ENCODE measurements at places on chromosomes 7 and 10.

GRCh38 chr10:26479766-26480492 is 41.8 kb downstream of the APBB1IP start:
- no peak for DNase-seq

DNA sequence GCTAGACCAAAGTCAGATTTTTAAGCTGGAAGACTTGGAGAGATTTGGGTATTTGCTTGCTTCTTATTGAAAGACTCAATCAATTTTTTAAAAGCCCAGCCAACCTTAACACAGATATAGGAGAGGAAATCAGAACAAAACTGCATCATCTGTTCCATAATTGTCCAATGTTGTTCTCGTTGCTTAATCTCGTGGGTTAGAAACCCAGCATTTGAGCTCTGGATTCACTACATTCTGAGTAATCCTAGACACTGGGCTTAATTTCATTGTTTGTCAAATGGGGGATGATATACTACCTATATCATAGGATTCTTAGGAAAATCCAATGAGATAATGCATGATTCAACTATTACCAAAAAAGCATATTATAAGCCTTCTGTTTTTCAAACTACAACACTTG is 48.9 kb downstream of the CALD1 start:
- no peak for DNase-seq

DNA sequence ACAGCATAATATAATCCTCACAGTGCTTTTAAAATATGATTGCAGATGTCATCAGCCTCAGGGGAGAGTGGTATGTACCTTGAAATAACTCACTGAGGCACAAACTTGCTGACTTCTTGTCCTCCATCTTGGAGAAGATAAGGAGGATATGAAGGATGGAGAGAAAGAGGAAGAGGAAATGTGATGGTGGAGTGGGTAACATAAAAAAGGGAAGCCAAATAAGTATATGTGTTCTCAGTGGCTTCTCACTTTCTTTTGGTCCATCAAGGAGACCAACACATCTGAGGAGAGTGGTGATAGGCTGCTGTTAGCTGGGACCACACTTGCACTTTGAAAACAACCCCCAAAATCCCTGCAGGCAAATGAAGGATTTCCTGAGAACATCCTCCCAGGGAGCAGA is 21.6 kb upstream of the ZNF37A start:
- no peak for DNase-seq

GRCh38 chr7:122188785-122189184 is 44.7 kb upstream of the AASS start:
- no peak for DNase-seq

DNA sequence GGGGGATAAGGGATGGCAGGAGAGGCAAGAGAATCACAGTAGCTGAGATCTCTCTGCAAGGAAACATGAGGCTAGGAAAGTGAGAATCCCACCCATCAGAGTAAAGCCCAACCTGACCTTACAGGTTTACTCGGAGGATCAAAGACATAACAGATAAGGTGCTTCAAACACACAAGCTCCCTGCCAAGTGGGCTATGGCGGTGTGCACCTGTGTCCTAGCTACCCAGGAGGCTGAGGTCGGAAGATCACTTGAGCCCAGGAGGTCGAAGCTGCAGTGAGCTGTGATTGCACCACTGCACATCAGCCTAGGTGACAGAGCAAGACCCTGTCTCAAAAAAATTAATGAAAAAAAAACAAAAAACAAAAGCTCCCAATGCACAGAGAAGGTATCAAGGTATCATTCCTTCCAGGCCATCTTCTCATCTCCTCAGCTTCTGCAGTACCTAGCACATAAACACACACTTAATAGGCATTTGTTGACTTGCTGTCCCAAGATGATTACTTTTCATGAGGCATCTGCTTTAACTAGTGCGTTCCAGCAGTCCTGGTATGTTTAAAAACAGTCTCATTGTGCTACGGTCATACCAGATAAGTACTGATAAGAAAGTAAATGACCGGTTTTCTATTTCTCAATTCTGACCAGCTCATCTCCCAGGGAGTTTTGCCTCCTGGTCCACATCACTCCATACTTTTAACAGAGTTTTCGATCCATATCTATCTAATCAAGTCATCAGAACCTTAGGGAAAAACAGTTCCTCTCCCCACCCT is 13.3 kb downstream of the GNA12 start:
- DNase-seq = no peak

DNA sequence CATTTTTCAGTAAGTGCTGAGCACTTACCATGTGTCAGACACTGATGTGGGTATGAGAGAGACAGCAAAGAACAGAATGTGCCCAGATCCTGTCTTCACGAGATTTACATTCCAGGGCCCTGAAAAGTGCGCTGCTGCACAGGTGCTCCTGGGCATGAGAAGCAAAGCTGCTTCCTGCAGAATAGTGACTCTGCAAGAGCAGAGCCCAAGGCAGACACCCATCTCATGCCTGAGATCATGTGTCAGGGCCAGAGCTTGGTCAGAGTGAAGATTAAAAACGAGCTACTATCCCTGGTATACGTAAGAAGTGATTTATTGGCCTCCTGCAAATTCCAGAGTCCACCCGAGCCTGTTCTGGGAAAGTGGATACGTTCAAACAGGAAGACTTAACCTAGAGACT is 824.4 kb downstream of the GRID1 start:
- no peak for DNase-seq

DNA sequence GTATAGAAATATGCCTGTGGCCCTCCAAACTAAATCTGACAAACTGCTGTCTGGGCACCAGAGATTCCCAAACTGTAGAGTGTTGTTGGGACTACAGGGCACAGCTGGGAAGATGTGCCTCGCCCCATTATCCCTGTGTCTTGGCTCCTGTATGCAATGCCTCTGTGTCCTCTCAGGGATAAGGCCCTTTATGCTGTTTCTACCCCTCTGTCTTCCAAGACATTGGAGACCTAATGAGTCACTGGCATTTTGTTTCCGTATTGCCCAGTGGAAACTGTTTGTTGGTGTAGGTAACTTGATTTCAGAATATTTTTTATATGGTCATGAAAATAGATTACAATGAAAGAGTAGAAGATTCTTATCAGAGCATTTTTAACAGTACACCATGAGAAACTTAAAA is 183.2 kb downstream of the GLI3 start:
- DNase-seq = no peak

GRCh38 chr10:97010695-97011206 is 175.0 kb downstream of the SLIT1 start:
- DNase-seq = no peak

DNA sequence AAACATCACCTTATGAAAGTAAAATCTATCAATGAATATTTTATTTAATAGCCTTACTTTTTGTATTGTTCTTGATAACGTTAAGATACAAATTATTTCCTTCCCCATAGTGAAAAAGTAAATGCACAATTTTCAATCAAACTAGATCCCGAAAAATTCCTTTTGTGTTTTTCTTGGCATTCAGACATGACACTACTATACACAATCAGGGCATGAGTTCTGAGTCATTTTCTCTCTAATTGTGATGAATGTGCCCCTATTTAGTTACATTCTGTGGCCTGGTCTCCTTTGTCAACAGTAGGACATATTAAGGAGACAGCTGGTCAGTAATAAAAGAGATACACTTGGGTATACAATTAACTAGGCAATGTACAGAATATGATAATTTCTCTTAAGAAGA is 19.8 kb downstream of the COL1A2 start:
- peak; percentile 65 for DNase-seq

DNA sequence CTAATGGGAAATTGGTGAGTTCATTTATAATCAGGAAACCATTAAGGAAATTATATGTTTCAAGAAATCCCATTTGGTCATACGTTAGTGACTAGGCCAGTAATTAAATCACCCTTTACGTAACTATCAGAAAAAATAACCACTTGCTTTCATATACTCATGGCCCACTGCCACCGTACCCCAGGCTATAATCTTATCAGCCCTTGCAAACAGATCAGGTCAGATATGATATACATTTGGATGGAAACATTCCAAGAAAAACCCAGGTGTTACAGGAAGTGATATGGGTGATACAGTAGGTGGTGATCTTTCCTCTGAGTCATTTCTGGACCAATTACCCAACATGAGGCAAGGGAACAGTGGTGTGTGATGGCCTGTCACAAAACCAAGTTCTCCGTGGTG is 481.0 kb upstream of the SEMA3A start:
- DNase-seq = peak; percentile 88

DNA sequence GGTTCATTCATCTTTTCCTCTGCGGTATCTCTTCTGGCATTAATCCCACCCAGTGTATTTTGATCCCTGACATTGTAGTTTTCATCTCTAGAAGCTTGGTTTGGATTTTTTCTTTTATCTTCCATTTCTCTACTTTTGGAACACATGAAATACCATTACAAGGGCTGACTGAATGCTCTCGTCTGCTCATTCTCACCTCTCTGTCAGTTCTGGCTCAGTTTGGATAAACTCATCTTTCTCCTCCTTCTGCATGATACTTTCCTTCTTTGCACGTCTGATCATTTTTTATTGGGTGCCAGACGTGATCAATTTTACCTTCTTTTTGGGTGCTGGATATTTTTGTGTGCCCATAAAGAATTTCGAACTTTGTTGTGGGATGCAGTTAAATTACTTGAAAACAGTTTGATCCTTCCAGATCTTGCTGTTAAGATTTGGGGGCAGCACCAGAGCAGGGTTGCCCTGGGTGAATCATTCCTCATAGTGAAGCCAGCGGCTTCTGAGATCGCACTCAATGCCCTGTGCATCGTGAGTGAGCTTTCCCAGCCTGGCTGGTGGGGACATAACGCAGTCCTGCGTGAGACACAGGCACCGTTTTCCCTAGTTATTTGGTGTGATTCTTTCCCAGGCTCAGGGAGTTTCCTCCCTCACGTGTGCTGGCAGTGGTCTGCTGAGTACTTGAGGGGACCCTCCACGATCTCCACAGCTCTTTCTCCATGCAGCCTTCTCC is 53.8 kb downstream of the LHPP start:
- DNase-seq = no peak

- DNase-seq = peak; percentile 29
These were observed 29.7 kb upstream of the SEC61G start for GRCh38 chr7:54788664-54789063.

DNA sequence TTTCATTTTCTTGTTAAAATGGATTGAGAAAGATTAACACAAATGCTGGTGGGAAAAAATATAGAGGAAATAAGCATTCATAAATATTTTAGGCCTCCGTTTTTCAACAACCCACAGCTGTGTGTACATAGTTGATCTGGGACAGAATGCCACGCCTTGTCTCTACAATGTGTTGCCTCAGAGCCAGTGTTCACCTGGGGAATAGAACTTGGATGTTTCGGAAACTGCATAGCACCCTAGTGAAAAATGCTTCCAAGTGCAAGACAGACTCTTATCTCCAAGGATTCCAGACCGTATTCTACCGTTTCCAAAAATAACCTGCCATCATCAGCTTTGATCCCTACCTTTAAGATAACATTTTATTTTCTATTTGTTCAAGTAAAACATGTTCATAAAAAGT is 260.9 kb downstream of the SDK1 start:
- peak; percentile 17 for DNase-seq

GRCh38 chr7:100211342-100211780 is 8.4 kb upstream of the PVRIG start:
- no peak for DNase-seq

DNA sequence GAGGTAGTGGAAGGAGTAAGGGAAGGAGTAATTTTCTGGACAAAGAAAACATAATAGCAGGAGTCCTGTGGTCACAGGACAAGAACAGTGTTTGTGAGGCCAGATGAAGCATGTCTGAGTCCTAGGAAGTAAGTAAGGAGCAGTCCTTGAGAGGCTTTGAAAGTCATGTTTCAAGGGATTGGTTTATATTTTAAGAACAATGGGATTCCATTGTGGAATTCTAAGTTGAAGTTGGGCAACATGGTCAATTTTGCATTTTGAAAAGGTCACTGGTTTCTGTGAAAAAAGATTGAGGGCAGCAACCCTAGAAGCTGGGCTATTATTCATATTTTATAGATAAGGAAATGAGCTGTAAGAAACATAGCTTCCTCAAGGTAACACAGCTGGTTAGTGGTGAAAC is 10.8 kb upstream of the SLC25A28 start:
- DNase-seq = no peak

DNA sequence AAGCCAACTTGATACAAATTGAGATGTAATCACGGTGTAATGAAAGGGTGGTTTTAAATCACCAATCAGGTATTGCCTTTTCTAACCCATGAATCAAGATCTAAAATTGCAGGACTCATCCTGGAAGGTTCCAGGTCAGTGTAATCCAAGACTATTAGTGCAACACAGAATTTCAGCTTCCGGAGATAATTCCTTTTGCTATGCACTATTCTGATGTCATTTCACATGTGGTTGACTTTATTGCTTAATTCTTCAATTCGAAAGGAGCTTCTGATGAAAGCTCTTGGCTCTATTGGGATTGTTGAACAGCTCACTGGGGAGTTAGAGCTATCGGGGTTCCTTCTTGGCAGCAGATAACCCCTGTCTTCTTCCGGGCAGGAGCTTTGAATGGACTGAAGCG is 147.4 kb upstream of the INSYN2A start:
- DNase-seq = no peak

DNA sequence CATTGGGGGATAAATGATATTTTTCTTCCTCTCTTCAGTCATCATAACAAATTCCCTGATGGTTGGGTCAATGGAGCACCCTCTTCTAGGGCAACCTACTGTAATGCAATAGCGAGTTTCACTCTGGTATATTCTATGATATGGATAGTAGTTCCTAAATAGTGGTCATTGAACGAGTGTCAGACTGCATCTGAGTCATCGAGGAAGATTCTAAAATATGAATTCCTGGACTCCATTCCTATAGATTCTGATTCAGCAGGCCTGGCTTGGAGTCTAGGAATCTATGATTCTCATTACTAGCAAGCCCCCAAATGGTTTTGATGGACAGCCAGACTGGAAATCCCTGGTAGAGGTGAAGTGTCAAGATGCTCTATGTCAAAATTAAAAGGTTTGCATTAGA is 254.5 kb downstream of the BUB3 start:
- no peak for DNase-seq

- DNase-seq = peak; percentile 75
These were observed at the start of gene JAZF1 for GRCh38 chr7:28180364-28181147. Gene JAZF1 (minus strand): TSS chr7:28180795.

DNA sequence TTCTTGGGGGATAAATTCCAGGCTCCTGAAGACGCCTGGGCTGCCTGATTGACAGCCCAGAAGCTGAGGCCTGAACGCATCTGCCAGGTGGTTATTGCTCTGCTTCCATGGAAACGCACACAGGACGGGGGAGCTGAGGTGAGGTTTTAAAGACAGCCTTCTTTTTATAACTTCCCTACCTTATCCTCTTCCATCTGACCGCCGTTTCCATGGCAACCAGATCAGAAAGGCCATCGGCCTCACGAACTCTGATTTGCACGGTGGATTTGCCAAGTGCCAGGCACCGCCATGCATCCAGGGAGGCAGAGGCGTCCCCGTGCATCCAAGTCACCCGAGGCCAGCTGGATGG is 260.9 kb downstream of the ADARB2 start:
- DNase-seq = no peak
